ENCODE measurements at places on chromosomes 1 and 21.

- no peak for DNase-seq
Measured at GRCh38 chr1:226951286-226952117, 11.4 kb downstream of the COQ8A start.

- peak; percentile 41 for DNase-seq
Measured at GRCh38 chr1:231929311-231929710, 302.7 kb downstream of the DISC1 start.

DNA sequence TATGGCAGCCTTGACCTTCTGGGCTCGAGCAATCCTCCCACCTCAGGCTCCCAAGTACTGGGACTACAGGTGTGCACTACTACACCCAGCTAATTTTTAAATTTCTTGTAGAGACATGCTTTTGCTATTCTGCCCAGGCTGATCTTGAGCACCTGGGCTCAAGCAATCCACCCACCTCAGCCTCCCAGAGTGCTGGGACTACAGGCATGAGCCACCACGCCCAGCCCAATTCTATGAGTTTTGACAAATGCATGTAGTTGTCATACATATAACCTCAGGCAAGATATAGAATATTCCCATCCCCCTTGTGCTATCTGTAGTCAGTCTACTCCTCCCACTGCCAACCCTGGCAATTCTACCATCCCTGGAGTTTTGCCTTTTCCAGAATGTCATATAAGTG, 38.7 kb upstream of the TTC22 start:
- no peak for DNase-seq

DNA sequence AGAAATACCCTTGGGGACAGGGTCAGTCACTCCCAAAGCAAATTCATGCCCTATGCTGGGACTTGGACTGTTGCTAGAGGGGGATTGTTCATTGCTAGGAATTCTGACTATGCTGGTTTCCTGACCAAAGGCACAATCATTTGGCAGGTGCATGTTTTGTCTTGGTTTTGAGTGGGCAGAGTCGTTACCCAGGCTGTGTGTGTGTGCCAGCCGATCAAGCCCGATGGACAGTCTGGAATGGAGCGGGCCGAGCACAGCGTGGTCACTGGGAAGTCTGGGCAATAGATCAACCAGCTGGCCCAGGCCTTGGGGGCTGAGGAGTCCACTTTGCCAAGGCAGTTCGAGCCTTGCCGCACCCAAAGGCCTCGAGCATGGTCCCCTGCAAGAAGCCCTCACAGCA, 60.9 kb downstream of the HTR6 start:
- no peak for DNase-seq

GRCh38 chr1:78301141-78301540, 189.6 kb upstream of the PTGFR start:
- DNase-seq: no peak

- DNase-seq: no peak
Measured at GRCh38 chr21:44615911-44616590, 4.2 kb downstream of the KRTAP10-8 start.

DNA sequence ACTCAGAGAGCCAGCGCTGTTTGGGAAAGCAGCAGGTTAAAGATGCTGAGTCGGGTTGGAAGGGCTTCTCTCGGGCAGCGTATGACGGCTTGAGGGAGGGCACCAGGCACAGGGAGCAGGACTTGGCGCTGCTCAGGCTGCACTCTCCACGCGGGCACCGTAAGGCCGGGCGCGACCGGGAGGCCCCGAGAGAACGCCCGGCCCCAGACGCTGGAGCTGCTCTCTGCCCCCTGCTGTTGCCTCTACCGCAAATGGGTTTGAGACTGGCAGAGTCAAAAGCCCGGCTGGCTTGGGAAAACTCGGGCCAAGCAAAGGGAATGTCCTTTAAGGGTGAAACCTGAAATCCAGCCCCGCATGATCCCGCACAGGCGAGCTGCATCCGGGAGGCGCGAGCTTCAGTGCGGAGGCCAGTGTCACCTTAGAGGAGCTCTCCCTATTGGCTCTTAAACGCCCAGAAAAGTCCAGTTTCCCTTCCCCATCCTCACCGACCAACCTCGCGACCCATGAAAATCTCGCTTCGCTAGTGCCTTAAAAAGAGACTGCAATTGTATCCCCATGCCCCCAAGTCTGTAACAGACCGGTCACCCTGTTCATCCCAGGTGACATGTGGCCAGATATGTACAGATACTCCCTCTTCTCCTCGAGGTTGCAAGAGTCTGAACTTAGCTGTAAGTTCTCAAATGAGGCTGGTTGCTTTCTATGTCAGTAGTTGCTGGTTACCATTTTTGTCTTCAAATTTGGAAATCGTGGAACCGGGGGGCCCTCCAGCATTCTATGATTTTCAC, 1.1 kb downstream of the PRRX1 start:
- no peak for DNase-seq

DNA sequence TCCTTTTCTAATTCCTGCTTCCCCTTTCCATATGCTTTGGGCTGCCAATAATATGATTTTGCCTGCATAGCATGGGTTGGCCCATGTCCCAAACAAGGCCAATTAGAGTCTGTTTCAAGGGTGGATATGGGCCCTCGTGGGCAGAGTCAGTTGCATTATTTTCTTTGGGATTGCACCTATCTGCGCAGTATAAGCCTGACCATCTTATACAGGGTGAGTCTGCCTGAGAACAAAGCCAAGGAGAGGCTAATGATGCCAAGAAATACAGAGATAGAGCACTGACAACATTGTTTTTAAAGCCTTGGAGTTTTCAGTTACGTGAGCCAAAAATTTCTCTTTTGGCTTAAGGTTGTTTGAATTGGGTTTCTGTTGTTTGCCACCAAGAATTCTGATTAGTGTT, 18.6 kb downstream of the OVAAL start:
- no peak for DNase-seq

DNA sequence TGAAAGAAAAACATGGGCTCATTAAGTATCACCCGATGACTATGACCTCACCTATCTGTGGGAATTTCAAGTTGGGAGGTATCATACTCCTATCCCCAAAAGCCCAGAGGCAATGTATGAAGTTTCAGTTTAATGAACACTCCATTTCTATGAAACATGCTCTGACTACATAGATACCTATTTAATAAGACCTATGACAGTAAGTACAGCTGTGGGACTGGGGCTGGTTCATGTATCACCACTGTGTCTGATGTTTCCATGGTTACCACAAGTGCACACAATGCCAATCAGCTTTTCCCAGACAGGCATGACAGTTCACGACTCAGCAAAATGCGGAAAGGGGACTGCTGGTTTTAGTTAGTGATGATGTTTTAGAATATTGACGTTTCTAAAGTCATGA, 167.7 kb downstream of the SIPA1L2 start:
- no peak for DNase-seq

DNA sequence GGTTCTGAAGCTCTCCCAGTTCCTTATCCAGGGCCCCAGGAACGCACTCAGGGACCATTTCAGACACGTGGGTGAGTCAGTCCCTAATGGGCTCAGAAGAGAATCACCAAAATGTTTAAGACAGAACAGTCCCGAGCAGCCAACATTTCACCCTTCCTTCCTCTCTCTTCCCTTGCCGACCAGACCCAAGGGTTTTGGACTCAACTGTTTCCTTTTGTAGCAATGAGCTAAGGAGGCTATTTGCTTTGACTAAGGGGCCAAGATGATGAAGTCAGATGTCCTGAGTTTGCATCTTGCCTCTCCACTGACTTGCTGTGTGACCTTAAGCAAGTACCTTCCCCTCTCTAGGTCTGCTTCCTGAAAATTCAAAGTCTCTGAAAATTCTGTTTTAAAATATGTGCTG, 472.3 kb upstream of the VAMP3 start:
- peak; percentile 15 for DNase-seq

GRCh38 chr21:33300701-33301631, 23.8 kb upstream of the IFNAR1 start:
- DNase-seq: no peak

DNA sequence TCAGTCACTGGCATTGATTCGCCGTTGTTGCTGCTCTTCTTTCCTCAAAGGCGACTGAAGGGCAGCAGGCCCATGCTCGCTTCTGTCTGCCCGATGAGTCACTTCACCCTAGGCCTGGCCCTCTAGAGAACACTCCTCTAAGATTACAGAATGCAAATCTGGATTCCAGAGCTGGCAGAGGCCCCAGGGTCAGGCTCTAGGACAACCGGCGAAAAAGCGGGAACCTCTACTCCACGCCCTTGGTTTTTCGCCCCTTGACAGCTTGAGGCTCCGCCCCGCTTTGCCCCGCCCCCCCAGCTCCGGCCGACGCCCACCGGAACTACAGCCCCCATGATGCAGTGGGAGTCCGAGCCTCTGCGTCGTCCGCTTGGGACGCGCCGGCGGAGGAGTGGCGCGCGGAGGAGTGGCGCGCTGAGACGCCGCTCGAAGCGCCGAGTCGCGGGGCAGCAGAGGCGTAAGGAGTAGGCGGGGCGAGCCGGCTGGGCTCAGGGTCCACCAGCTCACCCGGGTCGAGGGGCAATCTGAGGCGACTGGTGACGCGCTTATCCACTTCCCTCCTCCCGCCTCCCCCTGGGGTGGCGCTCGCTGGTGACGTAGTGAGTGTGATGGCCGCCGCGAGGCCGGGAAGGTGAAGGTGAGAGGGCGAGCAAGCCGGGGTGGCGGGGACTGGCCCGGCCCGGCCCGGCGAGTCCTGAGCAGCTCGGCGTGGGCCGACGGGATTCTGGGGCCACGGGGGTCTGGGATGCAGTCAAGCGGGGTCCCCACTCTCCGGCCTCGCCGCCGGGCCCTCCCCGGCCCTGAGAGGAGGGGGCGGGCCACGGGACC, at the start of gene MFN2:
Gene MFN2 (plus strand): TSS at position 594 of the 825 bp plus-strand sequence. CDS start 8,725 bp downstream, outside the sequence.
- peak; percentile 79 for DNase-seq

- DNase-seq: no peak
Measured at GRCh38 chr1:22317231-22317919, 134.3 kb upstream of the ZBTB40 start.

GRCh38 chr1:17251701-17252376, 2.9 kb downstream of the PADI3 start:
- DNase-seq: no peak

- no peak for DNase-seq
Measured at GRCh38 chr1:151759241-151759640, 4.1 kb downstream of the MRPL9 start.

GRCh38 chr1:226629210-226629895, 80.8 kb downstream of the STUM start:
- no peak for DNase-seq

- no peak for DNase-seq
Measured at GRCh38 chr21:16605597-16605996, 875.8 kb downstream of the USP25 start.

GRCh38 chr1:179883040-179883744, 1.1 kb downstream of the TOR1AIP1 start:
- DNase-seq: no peak

GRCh38 chr21:45535341-45536081, 6.7 kb downstream of the SLC19A1 start:
- no peak for DNase-seq

GRCh38 chr1:167077128-167077867, 12.9 kb downstream of the GPA33 start:
- no peak for DNase-seq

GRCh38 chr1:41838266-41838665, 80.5 kb downstream of the HIVEP3 start:
- DNase-seq: no peak

- no peak for DNase-seq
Measured at GRCh38 chr1:10833630-10834557, 37.4 kb upstream of the CASZ1 start.

DNA sequence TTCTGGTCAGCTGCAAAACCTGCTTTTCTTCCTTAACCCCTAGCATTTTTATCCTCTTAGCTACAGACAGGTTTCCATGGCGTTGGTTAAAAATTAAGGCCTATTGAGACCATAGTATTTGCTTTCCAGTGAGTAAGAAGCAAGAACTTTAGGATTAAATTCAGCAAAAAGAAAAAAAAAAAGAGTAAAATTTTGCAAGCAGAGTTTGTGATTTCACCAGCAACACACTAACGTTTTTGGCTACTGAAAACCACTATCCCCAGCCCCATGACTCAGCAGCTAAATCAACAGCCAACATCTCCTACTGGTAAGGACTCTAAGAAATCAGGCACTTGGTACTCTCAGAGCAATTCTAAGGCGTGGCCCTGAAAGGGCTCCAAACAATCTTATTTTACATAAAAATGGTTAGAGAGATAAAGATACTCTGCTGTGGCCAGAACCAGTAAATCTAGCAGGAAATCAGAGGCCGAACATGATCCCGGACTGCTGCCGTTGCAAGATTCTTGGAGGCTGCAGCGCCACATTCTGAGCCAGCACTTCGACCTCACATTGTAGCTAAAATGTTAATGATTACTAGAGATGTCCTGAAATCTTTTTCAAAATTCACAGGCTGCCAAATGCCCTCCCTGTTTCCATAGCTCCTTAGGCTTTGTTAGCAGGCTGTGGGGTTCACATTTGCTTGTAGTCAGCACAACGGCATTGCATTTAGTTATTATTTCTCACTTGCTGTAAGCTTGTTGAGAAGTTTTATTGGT, 1.6 kb upstream of the ENO1 start:
- DNase-seq: peak; percentile 92

- no peak for DNase-seq
Measured at GRCh38 chr1:109886827-109887226, 23.8 kb upstream of the CSF1 start.

- no peak for DNase-seq
Measured at GRCh38 chr1:172220376-172220775, 200.1 kb upstream of the C1orf105 start.

DNA sequence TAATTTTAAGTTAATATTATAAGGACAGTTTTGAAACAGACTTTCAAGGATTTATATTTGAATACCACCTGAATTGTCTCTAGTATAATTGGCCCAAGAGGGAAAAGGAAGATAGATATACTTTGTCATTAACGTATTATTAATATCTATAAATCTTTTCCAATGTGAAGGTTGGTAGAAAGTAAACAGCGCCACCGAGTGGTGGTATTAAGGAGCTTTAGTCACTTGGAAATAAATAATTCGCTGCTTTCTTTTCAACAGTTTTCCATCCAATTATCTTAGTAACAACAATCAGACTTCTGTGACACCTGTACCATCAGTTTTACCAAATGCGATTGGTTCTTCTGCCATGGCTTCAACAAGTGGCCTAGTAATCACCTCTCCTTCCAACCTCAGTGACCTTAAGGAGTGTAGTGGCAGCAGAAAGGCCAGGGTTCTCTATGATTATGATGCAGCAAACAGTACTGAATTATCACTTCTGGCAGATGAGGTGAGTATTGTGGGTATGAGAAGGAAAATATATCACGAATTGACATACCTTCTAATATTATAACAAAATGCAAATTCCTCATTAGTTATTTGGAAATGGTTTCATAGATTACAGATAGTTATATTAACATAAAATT, 37.7 kb downstream of the SH3GLB1 start:
- DNase-seq: no peak

- DNase-seq: no peak
Measured at GRCh38 chr1:160112357-160112756, 3.2 kb upstream of the ATP1A2 start.

- no peak for DNase-seq
Measured at GRCh38 chr1:81032973-81033425, 767.7 kb upstream of the ADGRL2 start.

GRCh38 chr1:153220606-153221303, 3.4 kb downstream of the PRR9 start:
- no peak for DNase-seq

- no peak for DNase-seq
Measured at GRCh38 chr1:37567023-37567422, 10.3 kb downstream of the DNALI1 start.

Data from BJ (cell line).